ENCODE measurements at places on chromosomes 1 and 21. TPM values are rescaled to one million over a fixed set of nuclear protein-coding genes. Genes with fewer than 3 reads are reported as not detected.

- no peak for DNase-seq
These were observed 118.9 kb downstream of the GDAP2 start for GRCh38 chr1:117810553-117810952.

DNA sequence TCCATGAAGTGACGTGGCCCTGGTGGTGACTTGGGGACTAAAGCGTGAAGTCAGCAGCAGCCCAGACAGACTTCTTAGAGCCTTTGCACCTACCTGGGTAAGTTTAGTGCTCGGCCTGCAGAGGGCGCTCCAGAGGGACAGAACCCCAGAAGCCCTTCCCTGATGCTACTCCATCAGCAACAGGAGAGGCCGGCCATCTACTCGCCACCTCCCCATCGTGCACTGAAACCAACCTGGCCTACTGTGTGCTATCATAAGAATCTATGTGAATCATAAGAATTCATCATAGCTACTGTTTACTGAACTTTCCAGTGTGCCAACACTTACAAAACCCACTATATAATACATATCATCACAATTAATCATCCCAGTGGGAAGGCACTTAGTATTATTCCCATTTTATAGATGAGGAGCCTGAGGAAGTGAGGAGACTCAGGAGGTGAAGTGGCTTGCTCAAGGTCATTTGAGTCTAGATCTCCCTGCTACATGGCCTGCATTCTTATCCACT lies 7.9 kb upstream of the EDN2 start:
- DNase-seq, result no peak

- no peak for DNase-seq
These were observed 737.4 kb upstream of the ZP4 start for GRCh38 chr1:238628110-238628509.

DNA sequence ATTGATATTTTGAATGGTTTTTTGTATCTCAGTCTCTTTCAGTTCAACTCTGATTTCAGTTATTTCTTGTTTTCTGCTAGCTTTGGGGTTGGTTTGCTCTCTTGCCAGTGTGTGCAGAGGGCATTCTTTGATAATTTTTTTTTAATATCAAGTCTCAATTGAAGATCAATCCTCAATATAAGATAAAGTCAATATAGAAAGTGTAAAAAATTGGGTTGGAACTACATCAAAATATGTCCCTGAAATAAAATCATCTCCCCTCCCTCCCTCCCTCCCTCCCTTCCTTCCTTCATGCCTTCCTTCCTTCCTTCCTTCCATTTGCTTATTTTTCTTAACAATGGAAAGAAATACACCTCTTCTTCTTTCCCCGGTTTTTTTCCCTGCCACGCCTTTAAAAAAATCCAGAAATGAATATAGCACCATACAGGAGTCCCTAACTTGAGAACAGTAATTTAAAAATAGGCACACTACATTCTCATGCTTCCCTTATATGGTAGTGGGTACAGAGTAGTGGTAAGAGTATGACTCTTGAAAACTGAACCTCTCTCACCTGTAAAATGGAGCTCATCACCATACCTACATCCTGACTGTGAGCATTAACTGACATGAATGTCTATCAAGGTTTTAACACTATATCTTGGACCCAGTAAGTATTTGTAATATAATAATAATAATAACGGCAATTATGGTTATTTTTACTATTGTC lies 221.9 kb downstream of the GIPC2 start:
- no peak for DNase-seq

ADGRB2 gene
- polyA plus RNA-seq, result 56.1 TPM

CD52 gene
- 25.3 TPM for polyA plus RNA-seq

RAB29 gene
- 121 TPM for polyA plus RNA-seq
